ENCODE measurements at places on chromosomes 12 and 14. TPM values are rescaled to one million over a fixed set of nuclear protein-coding genes. Genes with fewer than 3 reads are reported as not detected.

Gene FOXN4
- total RNA-seq = not detected

Gene NTF3
- not detected for total RNA-seq

Gene RNASE3
- not detected for total RNA-seq

GRCh38 chr12:128518644-128519043, 251.7 kb downstream of the TMEM132C start:
- no peak for DNase-seq

DNA sequence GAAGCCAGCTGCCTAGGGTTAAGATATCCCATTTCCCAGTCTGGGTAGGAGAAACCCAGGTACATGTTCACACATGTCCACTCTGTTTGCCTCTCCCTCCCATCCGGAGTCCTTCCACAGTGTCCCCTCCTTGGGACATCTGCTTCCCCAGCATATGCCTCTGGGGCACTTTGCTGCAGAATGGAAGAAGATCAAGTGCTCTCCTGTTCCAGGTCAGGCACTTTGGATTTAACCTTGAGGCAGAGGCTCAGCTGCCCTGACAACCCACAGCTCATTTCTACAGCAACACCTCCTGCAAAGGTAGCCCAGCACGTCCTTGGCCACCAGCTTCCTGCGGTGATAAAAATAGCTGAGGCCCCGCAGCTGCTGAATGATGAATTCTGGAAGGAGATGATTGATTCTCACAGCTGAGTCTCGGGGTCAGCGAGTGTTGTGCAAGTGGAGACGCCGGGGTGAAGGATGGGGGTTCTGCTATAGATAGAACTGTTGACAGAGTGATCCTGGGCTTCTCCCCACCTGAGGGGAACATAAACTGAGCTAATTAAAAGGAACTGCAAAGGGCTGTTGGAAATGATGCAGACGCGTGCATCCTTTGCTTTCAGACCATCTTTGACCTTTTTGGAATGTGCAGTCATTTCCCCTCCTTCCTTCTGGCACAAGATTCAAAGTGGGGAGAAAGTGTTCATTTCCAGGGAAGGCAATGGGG, 145.0 kb downstream of the SLC38A6 start:
- no peak for DNase-seq

DNA sequence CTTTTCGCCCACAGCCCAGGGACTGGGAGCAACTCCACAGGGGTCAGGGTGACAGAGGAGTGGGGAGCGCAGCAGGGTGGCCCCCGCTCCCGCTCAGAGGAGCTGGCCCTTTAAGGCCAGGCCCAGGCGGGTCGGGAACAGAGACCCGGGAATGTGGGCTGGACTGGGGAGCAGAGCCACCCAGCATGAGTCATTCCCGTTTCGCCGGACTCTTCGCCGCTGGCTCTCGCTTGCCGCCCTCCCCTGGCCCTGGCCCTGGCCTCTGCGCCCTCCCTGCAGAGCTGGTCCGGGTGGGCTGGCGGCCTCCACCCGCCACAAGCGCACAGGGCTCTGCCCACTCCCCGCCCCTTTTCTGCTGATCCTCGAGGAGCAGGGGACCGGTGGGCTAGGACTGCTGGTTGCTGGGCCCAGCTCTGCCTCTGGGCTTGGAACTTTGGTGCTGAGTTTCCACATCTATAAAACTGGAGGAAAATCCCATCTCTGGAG, 92.8 kb downstream of the NINJ2 start:
- DNase-seq = no peak

GRCh38 chr12:1739368-1739767, 48.5 kb downstream of the ADIPOR2 start:
- no peak for DNase-seq

- DNase-seq = no peak
Measured at GRCh38 chr14:89773151-89773550, 181.4 kb downstream of the EFCAB11 start.
